ENCODE measurements at places on chromosomes 5 and 9. TPM values are rescaled to one million over a fixed set of nuclear protein-coding genes. Genes with fewer than 3 reads are reported as not detected.
A peak's percentile ranks its signal among the peaks of the same experiment; 100 is the strongest.

- no peak for DNase-seq
Measured at GRCh38 chr5:159759791-159760290, 156.4 kb upstream of the ADRA1B start.

DNA sequence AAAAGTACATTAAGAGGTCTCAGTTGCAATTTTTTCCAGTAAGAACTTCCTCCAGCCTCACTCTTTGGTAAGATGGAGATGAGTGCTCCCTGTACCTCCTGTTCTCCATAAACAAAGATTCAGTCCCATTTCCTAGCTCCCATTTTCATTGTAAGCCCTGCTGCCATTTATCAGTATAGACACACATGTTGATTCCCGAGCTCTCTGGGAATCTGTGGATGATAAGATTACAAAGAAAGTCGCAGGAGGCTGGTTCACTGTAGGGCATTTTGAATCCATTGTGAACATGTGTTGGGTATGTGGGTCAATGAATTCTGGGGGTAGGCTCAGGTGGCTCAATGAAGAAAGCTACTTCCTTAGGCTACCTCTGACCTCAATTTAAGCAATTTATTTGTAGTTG is 36.7 kb downstream of the RGMB start:
- no peak for DNase-seq

GRCh38 chr5:134227259-134227658 is 1.4 kb upstream of the PPP2CA start:
- peak; percentile 42 for DNase-seq

- DNase-seq, result no peak
Measured at GRCh38 chr5:101643794-101644193, 652.3 kb downstream of the SLCO4C1 start.

DNA sequence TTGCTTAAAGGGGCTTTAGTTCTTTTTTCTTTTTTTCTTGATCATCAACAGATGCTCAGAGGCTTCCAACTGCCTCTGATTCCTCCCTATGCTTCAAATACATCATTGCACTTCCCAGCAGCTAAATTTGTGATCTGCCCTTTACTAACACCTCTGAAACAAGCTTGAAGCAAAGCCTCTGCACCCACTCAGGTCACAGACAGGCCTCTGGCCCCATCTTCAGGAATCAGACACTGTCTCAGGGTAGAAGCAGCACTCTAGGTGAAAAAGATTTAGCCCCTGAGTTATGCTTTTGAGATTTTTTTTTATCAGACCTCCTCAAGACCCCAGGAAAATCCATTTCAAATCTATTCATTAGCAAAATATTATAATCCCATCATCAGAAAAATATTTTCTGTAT is 91.5 kb downstream of the MAMDC2 start:
- DNase-seq, result no peak

GRCh38 chr5:116371935-116372334 is 202.7 kb downstream of the SEMA6A start:
- DNase-seq, result no peak

GRCh38 chr9:20417373-20418080 is 204.8 kb downstream of the MLLT3 start:
- no peak for DNase-seq

- DNase-seq, result no peak
Measured at GRCh38 chr5:1887588-1888360, 5.0 kb upstream of the IRX4 start.

DNA sequence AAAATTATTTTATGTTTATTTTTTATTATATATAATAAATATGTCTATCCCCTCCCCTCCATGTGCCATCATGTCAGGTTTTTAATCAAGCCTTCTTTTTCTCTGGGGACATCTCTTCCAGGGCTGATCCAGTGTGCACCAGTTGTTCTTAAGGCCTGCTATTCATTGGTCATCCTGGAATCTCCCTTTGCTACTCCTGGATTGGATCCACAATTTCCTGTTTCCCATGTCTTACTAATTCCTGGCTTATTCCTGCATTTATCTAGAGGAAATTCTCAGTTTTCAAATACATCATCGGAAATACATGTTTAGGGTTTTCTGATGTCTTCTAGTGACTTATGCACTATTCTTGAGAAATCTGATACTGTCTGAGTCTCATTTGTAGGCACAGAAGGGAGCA is 56.8 kb downstream of the ANGPTL2 start:
- DNase-seq, result no peak

GRCh38 chr9:126569036-126569435 is 44.7 kb upstream of the LMX1B start:
- no peak for DNase-seq

DNA sequence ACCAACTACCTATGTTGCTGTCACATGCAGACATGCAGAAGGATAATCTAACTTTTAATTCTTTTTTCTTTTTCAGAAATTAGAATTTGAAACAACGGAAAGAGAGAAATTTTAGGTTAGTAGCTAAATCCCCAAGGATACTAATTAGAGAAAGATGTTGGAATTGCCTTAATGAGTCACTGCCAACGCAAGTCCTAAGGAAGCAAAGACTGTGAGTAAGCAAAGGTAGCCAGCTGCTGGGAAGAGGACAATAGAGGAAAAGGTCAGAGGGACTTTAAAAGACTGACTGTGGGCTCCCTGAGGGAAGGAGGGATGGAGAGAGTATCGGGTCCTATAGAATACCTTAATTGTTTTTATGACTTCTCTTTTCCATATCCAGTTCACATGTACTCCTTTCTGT is 461.9 kb upstream of the PAPPA start:
- no peak for DNase-seq

- DNase-seq, result no peak
Measured at GRCh38 chr5:59798862-59799667, 94.5 kb downstream of the PDE4D start.

DNA sequence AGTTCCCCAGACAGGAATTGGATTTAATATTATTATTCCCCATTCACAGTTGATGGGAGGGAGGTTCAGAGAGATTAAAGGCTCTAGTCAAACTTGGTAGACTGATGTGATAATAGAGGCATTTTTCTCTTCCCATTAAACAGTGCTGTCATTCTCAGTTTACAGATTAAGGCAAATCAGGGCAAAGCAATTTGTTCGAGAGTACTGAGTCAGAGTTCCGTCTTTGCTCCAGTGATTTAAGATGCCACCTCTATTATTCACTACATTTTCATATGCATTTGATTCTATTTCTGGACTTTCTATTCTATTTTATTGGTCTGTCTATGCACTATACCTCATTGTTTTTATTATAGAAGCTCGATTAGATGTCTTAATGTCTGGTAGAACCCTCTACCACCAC is 201.0 kb upstream of the RAI14 start:
- DNase-seq, result no peak

GRCh38 chr9:87711857-87712800 is 13.8 kb upstream of the CTSL start:
- DNase-seq, result no peak

GRCh38 chr9:72362118-72362531 is 2.9 kb downstream of the ZFAND5 start:
- DNase-seq, result no peak

DNA sequence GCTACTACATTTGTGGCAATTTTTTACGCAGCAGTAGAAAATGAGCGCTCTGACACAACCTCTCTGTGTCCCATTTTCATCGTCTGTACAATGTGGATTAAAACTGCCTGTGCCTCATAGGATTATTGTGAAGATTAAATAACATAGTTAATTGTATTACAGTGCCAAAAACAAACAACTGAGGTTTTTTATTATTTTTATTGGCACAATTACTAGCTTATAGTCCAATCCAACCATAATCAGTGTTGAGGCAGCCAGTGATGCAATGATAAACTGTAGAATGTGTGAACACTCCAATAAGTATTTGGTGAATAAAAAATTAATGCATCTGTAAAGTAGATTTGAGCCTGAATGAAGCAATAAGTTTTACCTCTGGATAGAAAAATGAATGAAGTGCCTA is 588.3 kb downstream of the DNAH5 start:
- no peak for DNase-seq

GRCh38 chr9:13431222-13431536 is 151.7 kb upstream of the MPDZ start:
- DNase-seq, result no peak

DNA sequence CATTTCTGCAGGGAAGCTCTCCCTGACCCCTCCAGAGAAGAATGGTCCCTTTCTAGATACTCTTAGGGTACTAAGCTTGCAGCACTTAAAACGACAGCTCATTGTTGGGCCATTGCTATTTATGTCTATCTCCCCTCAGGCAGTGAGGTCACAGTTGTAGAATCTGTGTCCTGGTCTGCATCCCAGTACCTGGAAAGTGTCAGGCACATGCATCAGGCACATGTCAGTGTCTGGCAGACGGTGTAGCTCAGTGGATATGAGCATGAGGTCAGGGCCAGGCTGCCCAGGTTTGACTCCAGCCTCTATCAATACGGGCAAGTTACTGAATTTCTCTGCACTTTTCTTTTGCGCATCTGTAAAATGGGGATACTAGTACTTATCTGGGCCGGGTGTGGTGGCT is 22.2 kb upstream of the EEIG1 start:
- no peak for DNase-seq

GRCh38 chr5:169795338-169795737 is 158.3 kb downstream of the DOCK2 start:
- no peak for DNase-seq

DNA sequence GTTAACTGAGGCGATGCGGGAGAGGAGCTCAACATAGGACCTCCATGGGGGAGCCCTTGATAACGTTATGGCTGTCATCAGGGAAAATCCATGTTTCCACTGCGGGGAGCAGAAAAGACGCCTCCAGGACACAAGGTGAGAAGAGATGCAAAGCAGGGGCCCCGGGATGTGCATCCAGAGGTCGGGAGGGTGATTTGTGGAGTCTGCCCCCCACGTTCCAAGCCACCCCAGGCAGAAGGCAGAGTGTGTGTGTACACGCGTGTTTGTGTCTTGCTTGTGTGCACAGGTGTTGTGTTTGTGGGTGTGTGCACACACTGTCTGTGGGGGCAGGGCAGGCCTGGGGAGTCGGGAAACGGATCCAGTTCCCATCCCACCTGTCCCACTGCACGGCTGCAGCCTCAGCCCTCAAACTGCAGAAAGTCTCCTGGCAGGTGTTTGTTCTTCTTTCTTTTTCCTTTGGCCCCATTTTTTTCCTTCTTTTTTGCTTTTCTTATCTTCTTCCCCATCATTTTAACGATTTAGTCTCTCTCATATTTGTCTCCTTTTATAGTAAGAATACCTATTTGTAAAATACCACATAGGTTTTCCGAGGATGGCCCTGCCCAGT is 17.4 kb upstream of the PLEKHG4B start:
- DNase-seq, result no peak

GRCh38 chr9:129626625-129627284 is 792 bp downstream of the NTMT1 start:
- peak; percentile 65 for DNase-seq

GRCh38 chr5:42944989-42945388 is 95.1 kb downstream of the ANXA2R start:
- no peak for DNase-seq

- DNase-seq, result peak; percentile 46
Measured at GRCh38 chr9:78292716-78293497, 4.0 kb upstream of the PSAT1 start.

- no peak for DNase-seq
Measured at GRCh38 chr9:107710546-107710945, 221.0 kb upstream of the KLF4 start.

DNA sequence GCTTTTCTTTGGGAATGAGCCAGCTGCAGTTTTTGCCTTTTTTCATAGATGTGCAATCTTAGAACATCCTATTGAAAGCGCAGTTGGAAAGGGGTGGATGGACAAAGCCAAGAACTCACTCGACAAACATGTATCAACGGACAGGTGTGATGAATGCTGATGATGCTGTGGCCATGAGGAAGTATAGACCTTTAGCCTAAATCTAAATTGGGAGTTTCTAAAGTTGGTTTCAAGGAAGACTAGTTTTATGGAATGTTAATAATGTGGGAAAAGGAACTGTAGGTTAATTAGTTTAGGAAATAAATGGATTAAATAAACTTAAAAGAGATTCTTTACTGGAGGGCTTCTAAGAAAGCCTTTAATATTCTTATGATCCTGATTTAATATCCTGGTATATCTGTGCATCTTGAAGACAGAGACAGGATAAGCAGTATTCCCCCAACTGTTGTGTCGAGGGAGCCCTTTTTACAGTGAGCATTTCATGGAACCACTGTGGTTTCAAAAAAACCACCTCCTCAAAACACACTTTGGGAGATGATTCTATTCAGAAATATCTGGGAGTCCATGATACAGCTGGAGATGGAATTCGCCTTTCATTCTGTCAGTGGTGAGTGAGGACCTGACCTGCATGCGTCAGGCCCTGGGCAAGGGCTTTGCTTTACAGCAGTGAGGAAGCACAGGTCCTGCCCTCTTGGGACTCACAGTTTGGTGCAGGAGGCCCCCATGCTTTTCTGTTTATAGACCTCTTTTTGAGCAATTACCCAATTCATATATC is 82.6 kb downstream of the AOPEP start:
- no peak for DNase-seq

GRCh38 chr5:149759563-149759962 is 29.5 kb downstream of the PPARGC1B start:
- DNase-seq, result no peak

GRCh38 chr9:111451570-111451969 is 32.6 kb downstream of the ECPAS start:
- no peak for DNase-seq

DNA sequence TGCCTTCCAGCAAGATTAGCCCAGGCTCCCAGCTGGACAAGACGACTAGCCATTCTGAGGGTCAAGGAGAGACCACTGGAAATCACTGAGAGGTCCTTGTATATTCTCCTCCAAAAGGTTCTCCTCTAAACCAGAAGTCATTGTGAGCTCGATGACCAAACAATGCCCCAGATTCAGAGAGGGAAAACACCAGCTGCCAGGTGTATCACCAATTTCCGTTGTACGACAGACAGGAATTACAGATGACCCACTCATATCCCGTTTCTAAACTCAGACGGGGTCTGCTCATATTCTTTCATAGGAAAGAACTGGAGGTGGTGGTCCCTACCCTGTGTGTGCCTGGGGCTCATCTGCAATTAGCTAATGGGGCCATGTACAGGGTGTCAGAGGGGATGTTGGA is 14.2 kb downstream of the FAXDC2 start:
- DNase-seq, result no peak

The PTGS1 gene
- total RNA-seq, result 0.35 TPM

The GARIN3 gene
- 0.09 TPM for total RNA-seq

The ADAMTS12 gene
- not detected for total RNA-seq

The F12 gene
- total RNA-seq, result 1.3 TPM

The CDX1 gene
- not detected for total RNA-seq

The UBE2B gene
- total RNA-seq, result 74.6 TPM

The CD14 gene
- total RNA-seq, result 0.38 TPM

The CHSY3 gene
- total RNA-seq, result not detected

The TRIM36 gene
- total RNA-seq, result 0.29 TPM

The RNF180 gene
- total RNA-seq, result not detected

The SKP1 gene
- 172 TPM for total RNA-seq

The ZBTB34 gene
- total RNA-seq, result 7.4 TPM

Measured in activated CD8-positive, alpha-beta memory T cell treated with anti-CD3 and anti-CD28 coated beads, Interleukin-2, amount 10 ng/mL, durations not matched to agents 7 days and 5 days (primary cell).